Karpas-422 (cell line): ENCODE measurements at places on chromosomes 5 and 9. TPM values are rescaled to one million over a fixed set of nuclear protein-coding genes. Genes with fewer than 3 reads are reported as not detected.

DNA sequence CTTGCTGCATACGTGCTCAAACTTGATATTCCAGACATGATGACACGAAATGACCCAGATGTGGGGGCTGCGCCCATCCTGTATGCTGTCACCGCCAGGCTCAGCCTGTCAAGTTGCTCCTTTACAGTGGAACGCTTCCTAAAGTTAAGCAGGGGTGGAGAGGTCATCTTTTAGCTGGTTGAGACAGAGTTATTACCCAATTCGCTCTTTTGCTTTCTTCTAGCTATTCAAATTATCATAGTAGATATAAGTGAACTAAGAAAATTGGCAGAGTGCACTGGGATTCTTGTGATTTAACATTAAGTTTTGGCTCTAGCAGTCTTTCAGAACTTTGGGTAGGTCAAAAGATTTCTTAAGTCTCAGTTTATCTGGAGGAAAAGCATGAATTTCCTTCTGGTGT is 69.8 kb upstream of the BASP1 start:
- DNase-seq = no peak
- H3K4me1 ChIP-seq = no peaks in the 10 kb centered on the region
- H3K27me3 ChIP-seq = no peaks in the 10 kb centered on the region
- H3K36me3 ChIP-seq = no peaks in the 10 kb centered on the region
- H3K4me3 ChIP-seq = no peak overlapping the region

DNA sequence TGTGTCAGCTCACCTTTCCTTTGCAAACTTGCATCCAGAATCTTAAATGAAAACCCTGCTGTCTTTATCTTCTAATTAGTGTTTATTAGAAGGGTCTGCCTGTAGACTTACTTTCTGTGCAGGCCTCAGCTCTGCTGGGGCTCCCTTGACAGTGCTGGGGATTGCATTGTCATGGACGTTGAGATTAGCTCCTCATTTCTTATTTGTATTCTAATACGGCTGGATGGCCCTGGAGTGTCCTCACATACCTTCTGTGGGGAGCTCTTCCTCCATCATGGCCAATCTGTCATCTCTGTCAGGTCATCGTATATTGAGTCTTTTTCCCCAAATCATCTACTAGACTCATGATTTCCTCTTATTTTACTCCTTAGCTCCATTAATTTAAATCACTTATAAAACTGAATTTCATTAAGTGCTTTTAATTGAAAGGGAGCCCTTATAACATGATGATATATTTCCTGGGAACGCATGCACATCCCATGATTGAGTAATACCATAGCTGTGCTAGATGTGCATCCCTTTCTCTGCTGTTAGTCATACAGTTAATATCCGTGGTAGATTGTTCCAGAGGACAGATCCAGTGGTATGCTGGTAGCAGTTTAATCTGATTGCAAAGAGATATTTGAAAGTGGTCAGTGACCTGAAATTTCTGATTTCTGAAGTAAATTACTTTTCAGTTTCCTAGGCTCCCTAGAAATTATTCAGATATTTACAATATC is 61.6 kb downstream of the ICE1 start:
- H3K4me3 ChIP-seq = no peak overlapping the region
- DNase-seq = no peak
- H3K4me1 ChIP-seq = no peaks in the 10 kb centered on the region
- H3K27me3 ChIP-seq = no peaks in the 10 kb centered on the region

GRCh38 chr5:116090302-116090701 is 5.5 kb downstream of the COMMD10 start:
- H3K27ac ChIP-seq = no peak overlapping the region
- no peak overlapping the region for H3K4me3 ChIP-seq
- peaks cover 36% of the 10 kb centered on the region for H3K4me1 ChIP-seq
- DNase-seq = no peak

DNA sequence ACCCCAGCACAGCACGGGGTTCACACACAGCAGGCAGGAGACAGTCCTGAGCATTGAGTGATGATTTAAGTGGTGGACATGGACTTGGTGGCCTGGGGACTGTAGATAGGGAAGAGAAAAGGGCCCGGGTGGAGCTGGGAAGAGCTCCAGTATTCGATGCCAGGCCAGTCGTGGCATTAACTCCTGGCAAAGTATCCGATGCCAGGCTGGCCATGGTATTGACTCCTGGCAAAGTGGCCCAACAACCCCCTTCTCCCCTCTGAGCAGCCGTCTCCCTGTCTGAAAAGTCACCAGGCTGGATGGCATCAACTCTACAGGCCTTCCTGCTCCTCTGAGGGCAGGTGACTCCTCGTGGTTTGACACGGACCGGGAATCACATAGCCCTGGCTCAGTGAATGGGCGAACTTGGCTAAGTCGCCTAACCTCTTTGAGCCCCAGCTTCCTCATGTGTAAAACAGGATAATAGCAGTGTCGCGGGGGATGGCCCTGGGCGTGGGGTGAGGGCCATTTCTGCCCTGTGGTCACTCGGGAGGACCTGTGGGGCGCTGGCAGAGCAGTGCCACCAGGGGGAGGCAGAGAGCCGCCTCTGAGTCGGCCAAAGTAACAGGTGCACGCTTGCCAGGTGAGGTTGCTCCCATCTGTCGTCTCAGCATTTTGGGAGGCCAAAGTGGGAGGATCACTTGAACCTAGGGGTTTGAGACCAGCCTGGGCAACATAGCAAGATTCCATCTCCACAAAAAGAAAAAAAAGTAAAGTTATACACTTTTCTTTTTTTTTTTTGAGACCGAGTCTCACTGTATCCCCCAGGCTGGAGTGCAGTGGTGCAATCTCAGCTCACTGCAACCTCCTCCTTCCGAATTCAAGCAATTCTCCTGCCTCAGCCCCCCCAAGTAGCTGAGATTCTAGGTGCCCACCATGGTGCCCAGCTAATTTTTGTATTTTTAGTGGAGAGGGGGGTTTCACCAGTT is 5.7 kb upstream of the SEC16A start:
- DNase-seq = peak; percentile 84
- H3K36me3 ChIP-seq = no peaks in the 10 kb centered on the region
- H3K4me3 ChIP-seq = no peak overlapping the region
- peaks cover 12% of the 10 kb centered on the region for H3K4me1 ChIP-seq

- H3K27ac ChIP-seq = peak overlapping the region; percentile 75
- H3K27me3 ChIP-seq = no peaks in the 10 kb centered on the region
- peak overlapping the region; percentile 74 for H3K4me3 ChIP-seq
- DNase-seq = no peak
- peaks cover 7% of the 10 kb centered on the region for H3K36me3 ChIP-seq
- peaks cover 33% of the 10 kb centered on the region for H3K4me1 ChIP-seq
Measured at GRCh38 chr5:77087484-77088261, 588 bp upstream of the ZBED3 start.

DNA sequence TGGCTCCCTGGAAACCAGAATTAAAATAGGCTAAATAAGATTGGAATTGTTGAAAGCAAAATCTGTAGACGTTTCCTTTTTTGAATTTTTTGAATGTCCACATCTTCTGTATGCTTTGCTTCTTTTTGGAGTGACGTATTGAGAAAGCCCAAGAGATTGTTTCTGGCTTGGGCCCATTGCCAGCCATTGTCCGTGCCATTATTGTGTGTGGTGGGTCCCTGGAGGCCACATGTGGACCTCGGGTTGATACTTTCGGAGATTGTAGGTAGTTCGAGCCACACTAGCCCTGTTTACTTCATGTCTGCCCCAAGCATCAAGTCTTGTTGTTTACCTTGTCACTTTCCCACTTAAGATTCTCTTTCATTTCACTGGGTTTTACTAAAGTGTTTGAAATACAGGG is 106.0 kb downstream of the PALM2AKAP2 start:
- no peaks in the 10 kb centered on the region for H3K36me3 ChIP-seq
- DNase-seq = no peak
- no peak overlapping the region for H3K4me3 ChIP-seq
- H3K4me1 ChIP-seq = no peaks in the 10 kb centered on the region

GRCh38 chr5:32092938-32093812 is 80.9 kb downstream of the GOLPH3 start:
- no peaks in the 10 kb centered on the region for H3K4me1 ChIP-seq
- DNase-seq = peak; percentile 91
- no peak overlapping the region for H3K4me3 ChIP-seq
- H3K27me3 ChIP-seq = no peaks in the 10 kb centered on the region
- no peak overlapping the region for H3K27ac ChIP-seq

DNA sequence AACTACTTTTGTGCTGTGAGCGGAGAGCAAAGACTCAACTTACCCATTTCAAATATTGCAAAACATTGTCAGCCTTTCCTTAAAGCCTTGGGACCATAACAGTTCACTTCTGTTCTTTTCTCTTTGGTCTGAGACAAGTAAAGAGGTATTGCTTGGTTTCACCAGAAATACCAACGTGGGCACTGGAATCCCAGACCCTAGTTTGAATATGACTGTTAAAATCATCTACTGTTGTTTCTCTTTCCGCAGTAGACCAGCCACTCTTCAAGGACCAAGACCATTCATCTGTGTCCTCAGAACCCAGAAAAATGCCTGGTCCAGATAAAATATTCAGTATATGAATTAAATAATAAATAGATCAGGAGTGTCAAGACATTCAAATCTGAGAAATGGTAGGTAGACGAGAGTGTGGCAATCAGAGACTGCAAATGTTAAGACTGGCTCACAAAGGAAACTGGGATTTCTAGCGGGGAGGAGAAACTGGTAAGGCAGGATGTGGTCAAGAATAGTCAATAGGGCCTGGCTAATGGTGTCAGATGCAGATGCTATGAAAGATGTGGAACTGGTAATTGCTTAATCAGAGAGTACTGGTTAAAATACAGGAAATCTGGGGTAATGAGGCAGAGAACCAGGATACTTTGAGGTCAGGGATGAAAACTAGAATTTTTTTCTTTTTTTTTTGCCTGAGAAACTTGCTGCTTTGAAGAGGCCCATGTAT is 82.1 kb upstream of the IL33 start:
- no peak overlapping the region for H3K27ac ChIP-seq
- no peaks in the 10 kb centered on the region for H3K27me3 ChIP-seq
- DNase-seq = no peak
- H3K4me3 ChIP-seq = no peak overlapping the region
- no peaks in the 10 kb centered on the region for H3K4me1 ChIP-seq
- H3K36me3 ChIP-seq = no peaks in the 10 kb centered on the region

DNA sequence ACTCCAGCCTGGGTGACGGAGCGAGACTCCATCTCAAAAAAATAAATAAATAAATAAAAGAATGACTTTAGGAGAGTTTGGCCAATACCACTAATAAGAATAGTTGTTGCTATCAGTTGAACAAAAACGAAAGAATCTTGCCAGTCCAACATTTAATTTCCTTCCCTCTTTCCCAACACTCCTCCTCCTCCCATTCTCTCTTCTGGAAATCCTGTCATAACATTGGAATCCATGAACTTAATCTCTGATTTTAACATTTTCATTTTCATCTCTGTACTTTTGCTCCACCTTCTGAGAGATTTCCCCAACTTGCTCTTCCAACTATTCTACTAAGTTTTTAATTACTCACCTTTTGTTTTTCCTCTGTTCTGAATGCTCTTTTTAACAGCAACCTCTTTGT is 42.8 kb upstream of the CDK20 start:
- no peaks in the 10 kb centered on the region for H3K4me1 ChIP-seq
- no peak for DNase-seq
- H3K27me3 ChIP-seq = no peaks in the 10 kb centered on the region
- no peak overlapping the region for H3K27ac ChIP-seq

GRCh38 chr5:181246276-181247049 is 2.8 kb upstream of the RACK1 start:
- peaks cover 67% of the 10 kb centered on the region for H3K4me1 ChIP-seq
- peak overlapping the region; percentile 94 for H3K27ac ChIP-seq
- DNase-seq = peak; percentile 93

- H3K27me3 ChIP-seq = no peaks in the 10 kb centered on the region
- peak; percentile 85 for DNase-seq
- no peak overlapping the region for H3K4me3 ChIP-seq
- H3K27ac ChIP-seq = no peak overlapping the region
- no peaks in the 10 kb centered on the region for H3K36me3 ChIP-seq
Measured at GRCh38 chr5:103224118-103224893, 34.3 kb upstream of the MACIR start.

DNA sequence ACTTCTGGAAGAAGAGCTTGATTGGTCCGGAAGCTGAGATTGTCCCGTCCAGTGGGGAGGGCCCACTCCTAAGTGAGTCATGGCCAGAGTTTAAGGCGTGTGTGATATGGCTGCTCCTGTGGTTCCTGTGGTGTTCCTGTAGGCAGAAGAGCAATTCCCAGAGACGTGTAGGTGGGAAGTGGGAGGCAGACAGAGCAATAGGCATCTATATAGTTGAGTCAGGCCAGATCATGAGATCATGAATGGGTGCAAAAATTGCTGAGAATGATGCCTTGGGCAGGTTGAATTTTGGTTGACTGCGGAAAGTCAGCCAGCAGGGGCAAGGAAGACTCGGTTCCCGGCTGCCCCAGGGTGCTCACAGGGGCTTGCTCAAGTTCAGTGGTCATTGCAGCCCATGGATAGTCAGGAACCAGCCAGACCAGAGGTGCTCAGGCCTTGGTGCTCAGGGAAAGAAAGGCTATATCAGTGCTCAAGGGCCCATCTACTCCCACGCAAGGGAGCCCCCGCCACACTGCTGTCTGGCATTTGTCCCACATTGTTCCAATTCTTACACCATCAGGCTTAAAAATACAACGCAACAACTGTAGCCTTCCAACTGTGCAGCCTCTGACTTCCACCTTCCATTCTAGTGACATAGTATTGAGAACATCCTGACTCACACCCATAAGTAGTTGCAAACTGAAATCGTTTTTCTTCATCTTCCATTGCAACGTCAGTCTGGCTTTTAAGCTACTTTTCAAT is 21.0 kb upstream of the GSN start:
- H3K4me1 ChIP-seq = peaks cover 3% of the 10 kb centered on the region
- no peak overlapping the region for H3K27ac ChIP-seq
- H3K27me3 ChIP-seq = no peaks in the 10 kb centered on the region
- H3K36me3 ChIP-seq = 0 out of 2 replicates have a peak, but pooled peaks cover 6% of the 10 kb centered on the region

DNA sequence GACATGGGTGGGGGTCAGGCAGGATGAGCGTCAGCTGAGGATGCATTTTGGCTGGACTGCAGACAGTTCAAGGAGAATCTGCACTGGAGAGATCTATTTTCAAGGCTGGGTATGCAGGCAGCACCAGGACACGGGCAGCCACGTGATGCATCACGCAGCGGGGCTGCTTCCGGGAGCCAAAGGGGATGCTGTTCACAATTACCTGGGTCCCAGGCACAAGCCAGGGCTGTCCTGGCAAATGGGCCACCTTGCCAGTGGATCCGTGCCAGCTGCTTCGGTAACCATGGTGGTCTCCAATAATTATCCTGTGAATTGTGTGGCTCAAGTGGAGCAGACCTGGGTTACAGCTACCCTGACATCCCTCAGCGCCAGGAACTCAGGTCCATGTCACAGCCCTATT is 17.5 kb downstream of the DBH start:
- H3K4me3 ChIP-seq = no peak overlapping the region
- DNase-seq = no peak
- no peaks in the 10 kb centered on the region for H3K36me3 ChIP-seq
- H3K27ac ChIP-seq = no peak overlapping the region

DNA sequence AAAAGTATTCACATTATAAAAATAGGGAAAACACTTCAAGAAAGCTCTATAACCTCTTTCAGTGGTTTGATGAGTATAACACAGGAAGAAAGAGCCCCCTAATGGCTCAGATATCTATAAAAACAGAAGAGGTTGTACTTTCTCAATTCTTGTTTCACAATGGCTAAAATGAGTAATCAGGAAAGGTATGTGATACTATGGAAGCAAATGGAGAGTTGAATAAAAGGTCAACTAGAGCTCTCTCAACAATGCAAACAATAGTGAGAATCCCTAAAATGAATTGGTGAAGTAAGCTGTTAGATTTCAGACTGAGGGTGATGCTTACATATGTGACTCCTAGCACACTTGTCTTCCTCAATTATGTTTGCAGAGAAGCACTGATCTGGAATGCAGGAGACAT is 584.6 kb upstream of the CDH18 start:
- no peak overlapping the region for H3K27ac ChIP-seq
- H3K4me3 ChIP-seq = no peak overlapping the region
- no peaks in the 10 kb centered on the region for H3K4me1 ChIP-seq
- no peak for DNase-seq
- H3K36me3 ChIP-seq = no peaks in the 10 kb centered on the region
- H3K27me3 ChIP-seq = no peaks in the 10 kb centered on the region

Gene OTP
- total RNA-seq = not detected in 2 replicates

Gene IL3
- total RNA-seq = not detected in 2 replicates

Gene CEP78
- total RNA-seq = 29.4 and 38.2 TPM in 2 replicates
